Right cardiac atrium (tissue), 5 donors: ENCODE measurements at places on chromosomes 11 and 22. TPM values are rescaled to one million over a fixed set of nuclear protein-coding genes. Genes with fewer than 3 reads are reported as not detected.

- DNase-seq, result no peak
Observed at GRCh38 chr11:14756349-14756748, 112.7 kb downstream of the PDE3B start.

The CST6 gene
- polyA plus RNA-seq, result 2.1 TPM

The TRIM51 gene
- not detected for polyA plus RNA-seq

GRCh38 chr11:108351468-108351867 lies 115.9 kb downstream of the C11orf65 start:
- DNase-seq, result no peak

- no peak for DNase-seq
Observed at GRCh38 chr11:43523632-43524031, 156.9 kb upstream of the HSD17B12 start.

- peak; percentile 53 for DNase-seq
Observed at GRCh38 chr22:35648066-35649025, at the start of gene APOL6. Gene APOL6, plus strand, starts transcription at chr22:35648446. Its CDS starts 7,980 bp downstream, at chr22:35656426.

DNA sequence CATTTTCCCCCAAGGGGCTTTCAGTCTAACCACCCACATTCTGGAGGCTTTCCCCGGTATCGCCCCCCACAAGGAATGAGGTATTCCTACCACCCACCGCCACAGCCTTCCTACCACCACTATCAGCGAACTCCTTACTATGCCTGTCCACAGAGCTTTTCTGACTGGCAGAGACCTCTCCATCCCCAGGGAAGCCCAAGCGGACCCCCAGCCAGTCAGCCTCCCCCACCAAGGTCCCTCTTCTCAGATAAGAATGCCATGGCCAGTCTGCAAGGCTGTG lies 14.6 kb upstream of the SLC25A18 start:
- no peak for DNase-seq

The TMX2 gene
- polyA plus RNA-seq, result 73.2 TPM

The MS4A12 gene
- not detected for polyA plus RNA-seq

DNA sequence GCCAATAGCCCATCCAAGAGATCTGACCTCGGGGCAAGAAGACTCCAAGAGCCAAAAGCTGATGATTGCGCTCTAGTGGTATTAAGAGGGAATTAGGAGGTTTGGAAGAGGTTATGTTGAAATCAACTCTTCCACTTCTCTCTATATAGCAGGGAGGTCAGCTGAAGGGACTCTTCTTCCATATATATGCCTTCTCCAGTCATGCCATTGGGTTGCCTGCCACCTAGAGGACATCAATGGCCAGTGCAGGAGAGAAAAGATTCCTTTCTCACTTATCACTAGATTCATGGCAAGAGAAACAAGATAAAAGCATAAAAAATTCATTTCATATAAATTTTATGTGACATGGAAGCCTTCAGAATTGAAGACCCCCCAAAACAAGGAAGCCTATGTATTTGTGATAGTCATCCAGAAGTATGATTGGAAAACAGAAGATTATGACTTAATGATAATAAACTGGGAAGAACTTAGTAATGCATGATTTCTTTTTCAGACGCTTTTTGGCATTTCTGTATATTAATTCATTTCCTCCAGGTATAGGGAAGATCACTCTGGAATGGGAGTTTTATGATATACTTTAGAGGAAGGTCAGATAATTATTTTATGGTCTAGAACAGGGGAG lies 435.1 kb upstream of the DDI1 start:
- peak; percentile 22 for DNase-seq

- DNase-seq, result no peak
Observed at GRCh38 chr11:69574608-69575255, 66.2 kb upstream of the CCND1 start.

DNA sequence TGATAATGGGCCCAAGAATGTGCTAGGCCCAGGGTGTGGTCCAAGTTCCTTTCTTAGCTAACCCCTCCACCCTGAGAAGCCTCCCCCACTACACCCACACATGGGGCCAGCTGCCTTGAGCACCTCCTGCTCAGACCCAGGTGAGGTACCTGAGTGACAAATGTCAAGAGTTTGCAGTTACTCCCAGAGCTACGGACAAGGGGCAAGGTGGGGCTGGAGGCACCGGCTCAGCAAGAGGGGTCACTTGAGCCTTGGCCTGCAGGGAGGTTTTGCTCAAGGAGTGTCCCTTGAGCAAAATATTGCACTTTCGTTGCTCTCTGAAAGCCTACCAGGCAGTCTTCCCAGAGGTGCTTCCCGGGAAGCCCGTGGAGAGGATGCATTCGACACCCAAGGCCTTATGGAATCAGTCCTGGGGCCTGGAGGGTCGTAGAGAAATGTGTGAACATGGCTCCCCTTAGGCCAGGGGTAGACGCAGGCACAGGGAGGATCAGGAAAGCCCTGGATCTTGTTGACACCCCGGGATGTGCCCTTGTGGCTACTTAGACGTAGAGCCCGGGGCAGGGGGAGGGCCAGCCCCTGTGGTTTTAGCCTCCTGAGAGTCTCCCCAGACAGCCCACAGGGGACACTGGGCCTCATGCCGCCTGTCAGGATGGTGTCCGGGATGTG lies 114.2 kb downstream of the KCNQ1 start:
- no peak for DNase-seq

The CASP1 gene
- polyA plus RNA-seq, result 6.6 TPM

- DNase-seq, result no peak
Observed at GRCh38 chr11:79208126-79208525, 232.7 kb downstream of the TENM4 start.

- no peak for DNase-seq
Observed at GRCh38 chr22:31486951-31487350, 2.7 kb downstream of the EIF4ENIF1 start.

- no peak for DNase-seq
Observed at GRCh38 chr11:76795936-76796441, 12.8 kb downstream of the TSKU start.

The OR5J2 gene
- not detected for polyA plus RNA-seq
